ENCODE measurements at places on chromosomes 7 and 10. TPM values are rescaled to one million over a fixed set of nuclear protein-coding genes. Genes with fewer than 3 reads are reported as not detected.
A peak's percentile ranks its signal among the peaks of the same experiment; 100 is the strongest.

GRCh38 chr10:83666762-83667161 is 472.5 kb upstream of the GHITM start:
- DNase-seq: no peak

The ZP3 gene
- total RNA-seq: 4.7 TPM

- DNase-seq: peak; percentile 43
Observed at GRCh38 chr7:138796038-138796615, 1.7 kb upstream of the TMEM213 start.

The FAM131B gene
- 1.5 TPM for total RNA-seq

- DNase-seq: no peak
Observed at GRCh38 chr10:79381804-79382221, 34.5 kb downstream of the PPIF start.

DNA sequence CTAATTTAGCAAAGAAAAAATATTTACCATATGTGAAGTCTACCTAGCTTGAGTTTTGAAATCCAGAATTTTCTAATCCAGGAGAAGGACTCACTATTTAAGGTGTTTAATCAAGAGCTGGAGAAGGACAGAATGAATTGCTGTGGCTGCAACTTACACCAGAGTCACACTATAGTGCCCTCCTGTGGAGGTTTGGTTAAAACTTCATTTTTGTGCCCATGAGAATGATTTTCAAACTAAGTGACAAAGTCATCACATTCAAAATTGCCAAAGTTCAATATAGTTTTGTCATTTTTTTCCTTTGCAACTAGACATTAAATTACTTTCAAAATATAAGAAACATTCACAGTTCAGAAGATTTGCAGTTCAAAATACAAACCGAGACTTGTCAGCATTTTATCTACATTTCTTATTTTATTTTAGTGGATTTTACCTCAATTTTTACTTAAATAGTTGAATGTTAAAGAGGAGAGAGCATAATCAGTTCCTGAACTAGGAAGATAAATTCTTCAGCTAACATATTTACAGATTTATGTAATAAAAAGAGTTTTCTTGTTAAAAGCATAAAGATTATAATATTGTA is 70.7 kb downstream of the CABCOCO1 start:
- no peak for DNase-seq

DNA sequence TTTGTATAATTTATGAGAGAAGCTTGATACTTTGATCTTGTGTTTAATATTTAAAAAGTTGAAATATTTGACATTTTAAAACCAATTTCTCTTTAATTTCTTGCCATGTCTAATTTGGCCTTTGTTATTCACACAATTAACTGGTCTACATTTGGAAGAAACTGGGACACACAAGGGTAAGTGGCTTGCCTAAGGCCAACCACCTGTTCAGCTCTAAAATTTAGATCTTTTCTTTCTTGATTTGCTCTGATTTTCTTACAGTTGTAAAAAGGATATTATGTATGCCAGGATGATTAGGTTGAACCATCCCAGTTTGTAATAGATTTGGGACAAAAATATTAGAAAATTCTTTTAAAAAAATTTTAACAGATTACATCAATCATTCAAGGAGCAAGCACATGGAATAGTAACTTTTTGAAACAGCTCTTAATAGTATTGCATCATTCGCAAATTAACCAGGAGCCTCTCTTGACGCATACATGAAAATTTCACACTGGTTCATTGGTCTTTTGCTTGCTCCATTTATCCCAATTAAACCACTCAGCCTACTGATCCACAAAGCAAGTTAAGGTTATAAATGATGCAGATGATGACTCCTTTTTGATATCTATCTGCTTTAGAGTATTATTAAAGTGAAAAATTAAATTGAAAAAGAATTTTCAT is 222.4 kb upstream of the SLC26A5 start:
- DNase-seq: no peak

GRCh38 chr10:50331486-50331885 is 80.2 kb upstream of the ASAH2 start:
- DNase-seq: no peak

DNA sequence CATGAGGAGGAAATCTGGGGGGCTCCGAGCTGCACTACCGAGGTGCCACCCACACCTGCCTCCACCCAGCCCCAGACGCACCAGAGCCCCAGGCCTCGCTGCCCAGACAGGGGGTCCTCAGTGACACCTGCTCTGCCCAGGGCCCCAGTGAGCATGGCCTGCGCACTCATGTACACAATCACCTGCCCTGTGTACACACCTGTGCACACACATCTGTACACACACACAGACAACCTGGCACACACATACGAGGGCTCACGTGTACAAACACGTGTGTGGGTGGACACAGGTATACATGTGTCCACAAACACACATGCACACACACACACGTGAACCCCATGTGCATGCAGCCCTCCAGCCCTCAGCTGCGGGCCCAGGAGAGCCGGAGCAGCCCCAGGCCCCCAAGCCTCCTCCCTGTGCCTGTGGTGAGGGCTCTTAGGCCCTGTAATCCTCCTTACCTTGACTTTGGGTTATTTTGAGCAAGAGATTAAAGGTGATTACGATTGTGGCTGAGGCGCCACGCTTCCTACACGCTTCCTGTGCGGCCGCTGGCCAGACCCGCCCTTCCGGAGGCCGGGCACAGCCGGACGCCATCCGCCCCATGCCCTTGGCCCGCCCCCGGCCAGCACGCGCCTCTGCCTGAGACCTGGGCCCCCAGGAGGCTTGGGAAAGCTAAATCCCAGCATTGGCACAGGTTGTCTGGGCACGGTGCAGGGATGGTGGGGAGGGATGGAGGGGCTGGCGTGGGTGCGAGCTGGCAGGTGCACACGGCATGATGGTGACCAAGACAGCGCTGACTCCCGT is 71.9 kb downstream of the ELFN1 start:
- no peak for DNase-seq

The NUPR2 gene
- total RNA-seq: 0.65 TPM

The PPP1R17 gene
- not detected for total RNA-seq

DNA sequence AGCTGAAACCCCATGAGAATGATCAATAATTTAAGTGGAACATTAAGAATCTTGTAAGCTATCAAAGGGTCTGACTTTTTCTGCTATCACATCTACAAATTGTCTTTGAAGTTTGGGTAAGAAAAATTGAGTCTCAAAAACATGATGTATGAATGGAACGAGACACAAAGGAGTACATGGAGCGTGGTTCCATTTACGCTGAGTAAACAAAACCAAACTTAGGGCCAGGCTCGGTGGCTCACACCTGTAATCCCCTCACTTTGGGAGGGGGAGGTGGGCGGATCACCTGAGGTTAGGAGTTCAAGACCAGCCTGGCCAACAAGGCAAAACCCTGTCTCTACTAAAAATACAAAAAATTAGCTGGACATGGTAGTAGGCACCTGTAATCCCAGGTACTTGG is 24.3 kb downstream of the SMC3 start:
- no peak for DNase-seq

The RINT1 gene
- total RNA-seq: 13.5 TPM

DNA sequence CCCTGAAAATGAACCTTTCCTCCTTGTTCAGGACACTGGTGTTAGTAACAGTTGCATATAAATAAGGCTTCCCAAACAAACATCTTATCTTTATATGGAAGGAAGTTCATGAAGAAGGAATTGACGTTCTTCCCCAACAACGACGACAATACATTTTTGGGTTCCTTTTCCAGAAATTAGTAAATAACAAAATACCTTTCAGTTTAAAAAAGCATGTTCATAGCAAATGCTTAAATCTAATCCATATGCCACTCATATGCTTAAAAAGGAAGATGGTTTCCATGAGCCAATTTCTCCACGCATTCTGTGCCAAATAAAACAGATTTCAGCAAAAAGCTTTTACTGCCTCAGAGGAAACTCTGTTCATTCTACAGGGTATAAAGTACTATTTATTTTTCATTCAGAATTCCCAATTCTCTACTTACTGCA is 182.6 kb downstream of the COBL start:
- no peak for DNase-seq

- no peak for DNase-seq
Observed at GRCh38 chr10:79073784-79074432, 5.1 kb downstream of the ZMIZ1 start.

- no peak for DNase-seq
Observed at GRCh38 chr7:4820967-4821471, 40.8 kb downstream of the PAPOLB start.

The GRIFIN gene
- not detected for total RNA-seq

DNA sequence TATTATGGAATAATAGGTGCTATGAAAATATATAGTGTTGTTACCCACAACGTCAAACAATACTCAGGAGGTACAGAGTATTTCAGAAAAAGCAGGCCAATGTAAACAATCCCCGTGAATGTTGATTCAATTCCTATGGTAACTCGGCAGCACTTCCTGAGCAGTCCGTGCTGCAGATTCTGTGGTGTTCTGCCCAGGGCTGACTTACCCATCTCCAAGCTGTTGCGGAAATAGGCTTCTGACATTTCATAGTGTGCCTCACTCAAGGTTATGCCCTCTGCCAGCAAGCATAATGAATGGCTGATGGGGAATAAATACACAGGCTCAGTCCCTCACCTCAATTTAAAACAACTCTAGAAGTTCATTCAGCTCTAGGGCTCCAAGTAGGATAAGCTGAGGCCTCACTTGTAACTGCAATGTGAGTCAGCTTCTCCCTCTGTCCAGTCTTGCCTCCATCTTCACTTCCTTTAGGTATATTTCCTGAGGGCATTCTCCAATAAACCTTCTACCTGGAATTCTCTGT is 177.6 kb downstream of the GNAI1 start:
- DNase-seq: no peak

The JAKMIP3 gene
- total RNA-seq: under 0.01 TPM

- no peak for DNase-seq
Observed at GRCh38 chr10:113496111-113497109, 56.4 kb upstream of the HABP2 start.

DNA sequence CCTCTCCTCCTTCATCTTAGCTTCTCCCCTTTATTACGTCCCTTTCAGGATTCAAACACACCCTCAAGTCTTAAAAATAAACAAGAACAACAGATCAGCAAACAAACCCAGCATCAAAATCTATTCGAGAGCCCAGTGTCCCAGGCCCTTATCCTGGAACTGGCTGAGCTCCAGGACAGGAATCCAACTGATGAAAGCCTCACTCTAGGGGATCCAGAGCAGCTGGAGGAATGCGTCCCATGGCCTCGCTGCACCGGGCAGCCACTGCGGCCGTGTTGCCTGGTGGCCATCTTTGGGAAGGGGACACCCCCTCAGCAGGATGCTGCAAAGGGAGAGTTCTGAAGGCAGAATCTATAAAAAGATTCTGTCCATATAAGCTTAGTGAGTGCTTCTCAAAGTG is 156.5 kb upstream of the BMPER start:
- no peak for DNase-seq

GRCh38 chr7:111954474-111955381 is 251.5 kb downstream of the DOCK4 start:
- DNase-seq: no peak

DNA sequence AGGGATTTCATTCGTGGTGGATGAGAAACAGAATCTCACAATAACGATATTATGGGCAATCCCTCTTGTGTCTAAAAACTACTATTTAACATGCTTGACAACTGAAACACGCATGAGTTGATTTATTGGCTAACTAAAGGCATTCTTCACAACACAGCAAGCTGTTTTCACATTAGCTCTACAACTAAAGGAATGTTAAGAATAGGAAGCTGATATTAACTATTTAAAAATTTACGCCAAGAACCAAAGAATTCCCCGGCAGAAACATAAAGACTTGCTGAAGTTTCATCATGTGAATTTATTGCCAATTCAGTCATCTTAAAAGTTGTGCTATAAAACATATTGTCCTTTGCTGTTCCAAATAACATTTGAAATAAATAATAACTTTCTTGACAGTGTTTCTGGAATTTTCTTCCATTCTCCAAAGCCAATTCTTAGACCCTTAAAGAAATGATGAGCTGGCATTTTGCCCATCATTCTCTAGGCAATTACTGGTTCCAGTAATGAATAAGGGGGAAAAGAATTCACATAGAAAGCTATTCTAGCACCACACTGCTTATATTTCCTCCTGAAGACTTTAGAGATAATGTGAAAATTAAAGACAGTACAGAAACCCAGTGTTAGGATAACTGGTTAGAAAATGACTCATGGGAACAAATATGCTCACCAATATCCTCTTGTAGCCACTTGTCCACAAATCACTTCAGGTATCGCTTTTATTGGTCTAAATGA is 233.1 kb downstream of the PARD3 start:
- no peak for DNase-seq

- no peak for DNase-seq
Observed at GRCh38 chr7:147711447-147711846, 879.1 kb upstream of the C7orf33 start.

The IDI2 gene
- total RNA-seq: not detected

GRCh38 chr7:73517241-73517995 is 4.7 kb downstream of the BAZ1B start:
- no peak for DNase-seq

The VWDE gene
- total RNA-seq: 0.12 TPM

DNA sequence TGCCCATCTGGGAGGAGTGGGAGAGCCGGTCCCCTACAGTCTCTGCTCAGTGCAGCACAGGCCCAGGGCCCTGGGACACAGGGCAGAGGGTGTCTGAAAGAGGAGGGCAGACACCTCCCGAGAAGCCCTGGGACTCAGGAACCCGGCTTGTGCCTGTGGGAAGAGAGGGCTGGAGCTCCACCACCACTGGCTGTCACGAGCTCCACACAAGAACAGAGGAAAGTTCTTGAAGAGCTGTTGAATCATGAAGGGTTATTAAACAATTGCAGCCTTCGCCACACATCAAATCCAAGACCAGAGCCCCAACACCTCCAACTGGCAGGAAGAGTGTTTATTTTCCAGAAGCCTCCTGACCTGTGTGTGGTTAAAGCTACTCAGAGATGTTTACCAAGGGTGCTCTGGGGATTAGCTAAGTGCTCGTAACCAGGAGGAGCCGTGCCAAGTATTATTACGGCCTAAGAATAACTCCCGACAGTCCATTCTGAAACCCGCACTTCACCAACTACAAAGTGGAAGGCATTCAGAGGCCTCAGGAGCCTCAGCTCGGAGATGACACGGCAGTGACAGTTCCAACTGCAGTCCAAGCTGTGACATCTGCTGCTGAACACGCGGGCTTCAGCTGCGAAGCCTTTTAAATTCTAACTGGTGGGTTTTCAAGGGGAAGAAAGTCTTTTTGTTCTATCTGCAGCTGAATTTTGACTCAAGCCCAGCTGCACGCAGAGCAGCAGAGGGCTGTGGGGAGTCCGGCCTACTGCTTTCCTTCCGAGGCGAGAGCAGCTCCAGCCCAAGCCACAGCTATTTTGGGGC is 75.1 kb downstream of the MAD1L1 start:
- no peak for DNase-seq

The GDF2 gene
- total RNA-seq: not detected

- no peak for DNase-seq
Observed at GRCh38 chr7:121493553-121493952, 97.4 kb upstream of the FAM3C start.

The FAM20C gene
- total RNA-seq: 84.2 TPM

- DNase-seq: no peak
Observed at GRCh38 chr10:61899069-61899531, 2.4 kb upstream of the ARID5B start.

Data from epithelial cell of proximal tubule (primary cell).